Activated naive CD8-positive, alpha-beta T cell treated with anti-CD3 and anti-CD28 coated beads, Interleukin-2, amount 10 ng/mL, durations not matched to agents 7 days and 5 days (primary cell): ENCODE measurements at places on chromosomes 7 and 10.

DNA sequence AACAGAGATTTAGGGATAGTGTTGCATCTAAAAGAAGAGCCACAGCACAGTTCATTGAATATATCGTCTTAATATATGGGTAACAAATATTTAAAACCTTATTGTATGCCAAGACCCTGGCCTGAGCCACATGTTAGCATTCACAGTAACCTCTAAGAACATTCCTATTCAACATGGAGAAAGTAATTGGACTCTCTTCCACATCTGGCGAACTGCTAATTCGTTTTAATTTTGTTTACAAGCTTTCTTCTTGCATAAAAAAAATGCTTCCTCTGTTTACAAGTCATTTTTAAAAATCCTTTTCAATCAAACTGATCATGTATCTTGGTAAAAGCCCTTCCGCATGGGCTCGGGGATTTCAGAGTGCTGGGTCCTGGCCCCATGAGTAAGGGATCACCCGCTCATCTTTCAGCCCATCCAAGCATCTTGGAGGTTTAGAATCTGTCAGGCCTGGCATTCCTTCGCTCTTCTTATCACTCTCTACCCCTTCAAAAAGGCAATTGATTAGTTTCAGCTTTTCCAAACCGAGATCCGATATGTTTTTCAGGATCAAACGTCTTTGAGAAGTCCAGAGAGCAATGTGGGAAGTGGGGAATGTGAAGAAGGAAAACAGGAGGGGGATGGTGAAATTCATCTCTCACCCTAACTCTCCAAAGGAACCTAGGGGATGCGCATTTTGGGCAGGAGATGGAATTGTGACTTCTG, 7.3 kb downstream of the TWIST1 start:
- no peak overlapping the region for H3K27ac ChIP-seq
- H3K4me1 ChIP-seq = no peaks in the 10 kb centered on the region
- DNase-seq = no peak

DNA sequence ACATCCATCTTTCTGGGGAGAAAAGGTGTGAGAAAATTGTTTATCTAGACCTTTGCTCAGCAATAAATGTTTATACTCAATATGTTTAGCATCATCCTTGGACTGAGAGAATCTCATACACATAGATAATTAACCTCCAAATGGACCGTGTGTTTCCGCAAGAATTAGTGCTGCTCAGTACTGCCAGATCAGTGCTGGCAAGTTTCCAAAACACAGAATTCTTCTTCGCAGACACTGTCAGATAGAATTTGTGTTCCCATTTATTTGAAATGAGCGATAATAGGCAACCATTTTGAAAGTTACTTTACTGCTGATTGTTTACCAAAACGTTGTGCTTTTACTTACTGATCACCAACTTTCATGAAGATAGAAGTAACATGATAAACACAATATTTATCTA, 33.7 kb downstream of the STAMBPL1 start:
- H3K4me1 ChIP-seq = no peaks in the 10 kb centered on the region
- no peaks in the 10 kb centered on the region for H3K27me3 ChIP-seq
- H3K27ac ChIP-seq = no peak overlapping the region
- DNase-seq = no peak
- H3K36me3 ChIP-seq = peaks cover 55% of the 10 kb centered on the region

DNA sequence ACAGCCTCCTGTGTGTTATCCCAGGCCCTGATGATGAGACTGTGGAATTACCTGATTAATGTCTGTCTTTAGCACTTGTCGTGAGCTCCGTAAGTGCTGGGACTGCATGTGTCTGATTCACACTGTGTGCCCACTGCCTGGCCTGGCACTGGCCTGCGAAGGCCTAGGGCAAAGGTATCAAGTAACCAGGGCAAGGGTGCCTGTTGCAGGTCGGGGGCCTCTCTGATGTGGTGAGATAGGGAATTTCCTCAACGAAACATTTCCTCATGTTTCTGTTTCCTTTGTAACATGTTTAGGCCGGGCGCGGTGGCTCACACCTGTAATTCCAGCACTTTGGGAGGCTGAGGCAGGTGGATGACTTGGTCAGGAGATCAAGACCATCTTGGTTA, 50.4 kb downstream of the LHPP start:
- no peak overlapping the region for H3K27ac ChIP-seq
- H3K36me3 ChIP-seq = no peaks in the 10 kb centered on the region
- DNase-seq = no peak

DNA sequence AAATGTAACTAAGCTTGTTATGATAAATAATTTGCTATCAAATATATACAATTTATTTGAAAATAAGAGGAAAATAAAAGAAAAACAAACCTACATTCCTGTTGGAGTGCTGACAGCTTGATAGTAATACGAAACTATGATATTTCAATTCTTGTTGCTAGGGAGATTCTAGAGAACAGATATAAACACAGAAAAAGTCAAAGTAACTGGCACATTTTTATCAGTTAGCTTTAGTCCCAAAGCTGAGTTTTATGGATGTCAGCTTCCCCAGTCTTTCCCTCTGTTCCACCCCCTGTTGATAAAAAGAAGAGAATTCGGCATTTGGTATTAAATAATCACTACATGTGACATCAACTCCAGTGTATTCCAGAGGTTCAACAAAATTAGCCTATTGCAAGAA, 1134.0 kb downstream of the XPNPEP1 start:
- H3K4me3 ChIP-seq = no peak overlapping the region
- no peaks in the 10 kb centered on the region for H3K36me3 ChIP-seq
- no peaks in the 10 kb centered on the region for H3K27me3 ChIP-seq
- no peak overlapping the region for H3K27ac ChIP-seq
- DNase-seq = no peak

DNA sequence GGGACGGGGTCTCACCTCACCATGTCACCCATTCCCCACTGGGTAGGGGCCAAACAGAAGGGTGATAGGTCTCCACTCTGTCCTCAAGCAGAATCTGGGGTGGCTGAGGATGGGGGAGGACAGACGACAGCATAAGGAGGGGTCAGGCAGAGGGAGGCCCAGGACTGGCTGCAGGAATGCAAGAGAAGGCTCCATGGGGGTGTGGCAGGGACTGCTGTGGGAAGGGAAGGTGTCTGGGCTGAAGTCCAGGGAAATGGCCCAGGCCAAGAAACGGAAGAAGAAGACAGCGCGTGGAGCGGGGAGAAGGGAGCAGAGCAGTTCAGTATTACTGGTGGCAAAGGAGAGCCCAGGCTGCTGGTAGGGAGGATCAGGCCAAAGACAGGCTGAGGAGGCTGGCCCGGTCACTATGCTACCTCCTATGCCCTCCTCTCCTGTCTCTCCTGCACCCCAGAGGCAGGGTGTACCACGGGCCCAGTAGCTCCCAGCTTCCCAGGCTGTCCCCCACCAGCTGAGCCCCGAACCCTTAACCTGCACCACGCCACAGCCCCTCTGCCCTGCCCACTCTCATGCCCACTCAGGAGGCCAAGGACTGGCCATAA, 60.9 kb downstream of the GRB10 start:
- H3K4me1 ChIP-seq = peaks cover 9% of the 10 kb centered on the region
- no peaks in the 10 kb centered on the region for H3K36me3 ChIP-seq
- H3K27ac ChIP-seq = no peak overlapping the region
- no peaks in the 10 kb centered on the region for H3K27me3 ChIP-seq
- no peak overlapping the region for H3K4me3 ChIP-seq
